ENCODE measurements at places on chromosomes 1 and 21.
A peak's percentile ranks its signal among the peaks of the same experiment; 100 is the strongest.

GRCh38 chr1:108897865-108898720 lies 21.3 kb downstream of the GPSM2 start:
- DNase-seq, result peak; percentile 37

DNA sequence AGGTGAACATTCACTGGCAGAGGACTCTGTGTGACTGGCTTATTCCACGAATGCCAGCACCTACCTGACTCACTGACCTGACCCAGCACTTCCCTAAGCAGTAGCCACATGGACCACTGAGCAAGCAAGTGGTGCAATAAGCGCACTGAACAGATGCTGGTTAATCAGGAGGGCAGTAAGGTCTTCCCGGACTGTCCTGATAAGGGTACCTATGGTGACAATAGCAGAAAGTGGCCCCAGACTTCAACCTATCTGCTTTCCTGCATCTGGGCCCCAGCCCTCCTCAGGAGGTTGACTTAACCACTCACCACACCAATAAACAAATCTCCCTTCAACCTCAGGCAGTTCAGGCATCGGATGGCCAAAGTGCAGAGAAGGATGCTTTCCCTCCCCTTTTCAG lies 65.7 kb downstream of the SETD4 start:
- DNase-seq, result no peak

- peak; percentile 21 for DNase-seq
Measured at GRCh38 chr1:229856009-229856650, 210.9 kb upstream of the GALNT2 start.

DNA sequence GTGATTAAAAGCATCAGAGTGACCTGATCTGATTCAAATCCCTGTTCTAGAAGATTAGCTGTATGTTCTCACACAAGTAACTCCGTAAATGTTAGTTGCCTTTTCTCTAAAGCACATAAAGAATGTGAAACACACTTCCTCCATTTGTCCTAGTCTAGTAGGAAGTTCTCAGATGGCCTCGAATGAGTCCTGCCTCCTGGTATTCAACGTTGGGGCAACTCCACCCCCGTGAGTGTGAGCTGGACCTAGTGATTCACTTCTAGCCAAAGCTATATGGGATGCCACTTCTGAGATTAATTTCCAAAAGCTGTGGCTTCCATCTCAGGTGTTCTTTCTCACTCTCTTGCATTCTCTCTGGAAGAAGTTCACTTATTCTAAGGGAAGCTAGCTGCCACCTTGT lies 267.6 kb downstream of the GPATCH2 start:
- no peak for DNase-seq

All from iPS-NIHi11 (cell line).